ENCODE measurements at places on chromosomes 12 and 14.

DNA sequence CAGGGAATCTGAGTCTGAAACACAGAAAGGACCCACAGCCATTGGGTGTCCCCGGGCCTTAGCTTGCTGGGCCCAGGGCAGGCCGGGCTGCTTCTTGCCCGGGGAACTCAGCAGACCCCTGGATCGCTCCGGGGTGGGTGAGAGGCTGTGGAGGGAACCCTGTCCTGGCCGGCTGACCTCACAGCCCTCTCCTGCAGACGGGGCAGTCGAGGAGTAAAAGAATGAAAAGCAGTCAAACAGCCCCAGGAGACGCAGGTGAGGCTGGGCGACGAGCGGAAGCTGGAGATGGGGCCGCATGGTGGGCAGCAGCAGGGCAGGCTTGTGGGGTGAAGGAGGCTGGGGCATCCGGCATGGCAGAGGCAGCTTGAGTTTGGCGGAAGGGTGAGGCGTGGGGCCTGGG, 57.0 kb downstream of the KIF26A start:
- DNase-seq: no peak

GRCh38 chr12:52007158-52007921, 594 bp downstream of the TAMALIN start:
- DNase-seq: peak; percentile 24

DNA sequence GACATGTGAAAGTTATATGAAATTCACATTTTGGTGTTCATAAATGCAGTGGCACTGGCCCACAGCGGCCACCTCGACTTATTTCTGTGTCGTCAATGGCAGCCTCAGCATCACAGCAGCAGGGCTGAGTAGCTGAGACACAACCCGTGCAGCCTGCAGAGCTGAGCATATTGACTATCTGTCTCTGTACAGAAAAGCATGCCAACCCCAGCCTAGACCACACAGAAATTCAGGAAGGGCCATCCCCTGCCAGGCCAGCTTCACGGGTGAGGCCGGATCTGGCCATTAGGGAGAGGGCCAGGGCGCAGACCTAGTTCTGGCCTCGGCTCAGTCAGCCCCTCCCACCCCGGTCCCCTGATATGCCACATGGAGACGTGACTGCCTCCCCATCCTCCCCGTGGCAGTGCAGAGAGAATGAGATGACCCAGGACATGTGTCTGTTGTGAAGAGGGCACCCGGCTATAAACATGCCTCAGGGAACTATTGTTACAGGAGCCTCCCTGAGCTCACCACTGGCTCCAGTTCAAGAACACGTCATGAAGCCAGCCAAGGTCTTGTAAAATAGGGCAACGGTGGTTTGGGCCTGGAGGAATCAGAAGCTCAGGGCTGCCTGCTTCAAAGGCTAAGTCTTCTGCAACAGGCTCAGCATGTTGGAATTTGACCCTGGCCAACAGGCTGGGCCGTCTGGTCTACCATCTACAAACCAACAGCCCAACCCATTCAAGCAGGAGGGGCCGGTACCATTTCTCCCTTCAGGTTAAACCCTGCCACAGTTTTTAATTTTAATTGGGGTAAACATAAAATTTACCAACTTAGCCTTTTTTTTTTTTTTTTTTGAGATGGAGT, 25.5 kb downstream of the SCARB1 start:
- DNase-seq: no peak

DNA sequence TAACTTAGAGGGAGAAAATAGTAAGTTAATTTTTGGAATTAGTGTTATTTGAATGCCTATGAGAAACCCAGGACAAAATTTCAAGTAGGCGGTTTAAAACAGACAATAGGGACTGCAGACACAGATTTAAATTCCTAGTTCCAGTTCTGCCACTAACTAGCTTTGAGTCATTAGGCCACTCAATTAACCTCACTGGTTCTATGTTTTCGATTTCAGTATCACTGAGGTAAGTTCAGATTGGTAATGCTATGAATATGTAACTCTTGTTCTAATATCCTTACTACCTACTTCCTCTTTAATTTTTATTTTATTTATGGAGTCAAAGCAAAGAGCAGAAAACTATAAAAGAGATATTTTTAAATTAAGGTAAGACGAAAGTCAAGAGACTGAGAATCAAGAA, 52.6 kb downstream of the GALC start:
- no peak for DNase-seq

GRCh38 chr12:121776190-121777098, 17.0 kb downstream of the RHOF start:
- peak; percentile 93 for DNase-seq

- DNase-seq: no peak
Observed at GRCh38 chr12:100741084-100741711, 53.4 kb upstream of the ANO4 start.

GRCh38 chr14:90698379-90698869, 117.8 kb downstream of the TTC7B start:
- DNase-seq: no peak

DNA sequence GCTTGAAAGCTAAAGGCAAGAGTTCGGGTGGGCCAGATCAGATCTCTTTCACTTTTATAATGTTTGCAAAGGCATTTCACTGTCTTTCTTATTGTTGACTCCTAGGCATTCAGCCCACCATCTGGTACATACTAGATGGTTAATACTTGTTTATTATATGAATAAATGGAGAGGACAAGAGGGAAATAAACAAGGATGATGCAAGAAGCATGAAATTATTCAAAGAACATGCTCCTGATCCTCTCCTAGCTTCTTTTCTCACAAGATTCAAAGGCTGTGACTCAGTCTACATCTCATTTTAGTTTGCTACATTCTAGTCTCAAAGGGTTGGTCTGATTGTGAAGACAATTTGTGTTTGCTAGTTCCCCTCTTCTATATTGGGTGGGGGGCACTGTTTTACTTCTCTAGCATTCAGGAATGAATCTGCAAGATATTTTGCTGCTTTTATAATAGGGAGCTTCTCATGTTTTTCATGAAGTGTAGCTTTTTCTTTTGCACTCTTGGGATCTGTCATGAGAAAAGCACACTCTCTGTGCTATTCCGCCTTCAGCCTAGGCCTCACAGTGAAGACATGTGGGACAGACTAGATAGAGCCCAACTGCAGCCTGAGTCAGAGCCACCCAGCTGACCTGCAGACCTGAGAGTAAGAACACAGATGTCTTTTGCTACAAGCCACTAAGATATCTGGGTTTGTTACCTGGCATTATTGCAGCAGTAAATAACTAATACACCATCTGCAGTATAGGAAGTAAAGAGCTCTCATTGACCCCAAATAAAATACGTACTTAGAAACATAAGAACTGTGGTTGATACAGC, 65.7 kb downstream of the PTHLH start:
- no peak for DNase-seq

- DNase-seq: no peak
Observed at GRCh38 chr12:33876618-33877017, 145.7 kb upstream of the ALG10 start.

- no peak for DNase-seq
Observed at GRCh38 chr14:105908481-105908911, 382.1 kb downstream of the TMEM121 start.

Measured in stimulated activated CD8-positive, alpha-beta memory T cell treated with anti-CD3 and anti-CD28 coated beads, Interleukin-4, amount 100 ng/mL, for 1 hour (primary cell).